Non-pigmented ciliary epithelial cell (primary cell): ENCODE measurements at places on chromosomes 2 and 18.

GRCh38 chr2:19719540-19719939 lies 182.2 kb downstream of the TTC32 start:
- no peak for DNase-seq

DNA sequence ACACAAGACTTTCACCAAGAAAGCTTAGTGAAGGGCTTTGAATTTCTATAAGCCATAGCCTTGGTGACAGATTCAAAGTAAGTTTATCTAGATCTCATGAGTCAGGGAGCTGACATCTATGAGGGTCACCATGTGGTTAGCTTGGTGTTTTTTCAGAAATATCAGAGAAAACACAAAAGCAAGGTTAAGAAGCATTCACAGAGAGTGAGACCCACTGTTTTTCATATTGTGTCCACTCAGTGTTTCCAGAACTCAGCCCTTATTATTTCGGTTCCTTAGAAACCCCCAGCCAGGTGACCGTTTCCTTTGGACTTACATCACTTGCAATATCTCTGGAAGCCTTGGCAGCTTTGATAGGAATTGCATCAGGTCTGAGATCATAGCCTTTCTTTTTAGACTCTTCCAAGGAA lies 76.6 kb downstream of the NEB start:
- DNase-seq: peak; percentile 24

DNA sequence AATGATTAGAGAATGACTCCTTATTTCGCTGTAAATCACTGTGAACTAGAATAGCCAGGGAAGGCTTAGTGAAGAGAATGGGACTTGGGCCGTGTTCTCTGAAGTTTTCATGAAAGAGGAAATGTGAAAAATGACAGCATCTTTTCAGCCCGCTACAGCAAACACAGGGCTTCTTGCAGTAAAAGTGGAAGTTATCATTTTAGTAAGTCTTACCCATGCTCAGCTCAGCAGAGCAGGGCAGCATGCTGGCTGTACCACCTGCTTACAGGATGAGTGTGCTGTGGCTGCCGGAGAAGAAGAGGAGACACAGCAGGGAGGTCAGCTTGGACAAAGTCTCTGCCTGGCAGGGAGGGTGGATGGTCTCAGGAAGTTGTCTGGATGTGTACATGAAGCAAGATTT lies 300.7 kb upstream of the DLGAP1 start:
- DNase-seq: no peak

GRCh38 chr2:24878341-24878740 lies 41.7 kb downstream of the ADCY3 start:
- no peak for DNase-seq

- no peak for DNase-seq
Observed at GRCh38 chr2:2704428-2705090, 373.5 kb upstream of the MYT1L start.

- no peak for DNase-seq
Observed at GRCh38 chr2:100767224-100767653, 52.7 kb upstream of the NPAS2 start.

- DNase-seq: no peak
Observed at GRCh38 chr2:17318013-17318412, 200.2 kb downstream of the RAD51AP2 start.

- DNase-seq: no peak
Observed at GRCh38 chr2:230888824-230889400, 24.2 kb downstream of the ITM2C start.

- DNase-seq: no peak
Observed at GRCh38 chr2:160332318-160332717, 132.2 kb upstream of the ITGB6 start.

GRCh38 chr2:76895469-76895868 lies 626.7 kb downstream of the LRRTM4 start:
- no peak for DNase-seq

GRCh38 chr2:69217333-69218080 lies 169.5 kb downstream of the GFPT1 start:
- DNase-seq: no peak

- no peak for DNase-seq
Observed at GRCh38 chr2:186170693-186171092, 315.4 kb upstream of the ZC3H15 start.

DNA sequence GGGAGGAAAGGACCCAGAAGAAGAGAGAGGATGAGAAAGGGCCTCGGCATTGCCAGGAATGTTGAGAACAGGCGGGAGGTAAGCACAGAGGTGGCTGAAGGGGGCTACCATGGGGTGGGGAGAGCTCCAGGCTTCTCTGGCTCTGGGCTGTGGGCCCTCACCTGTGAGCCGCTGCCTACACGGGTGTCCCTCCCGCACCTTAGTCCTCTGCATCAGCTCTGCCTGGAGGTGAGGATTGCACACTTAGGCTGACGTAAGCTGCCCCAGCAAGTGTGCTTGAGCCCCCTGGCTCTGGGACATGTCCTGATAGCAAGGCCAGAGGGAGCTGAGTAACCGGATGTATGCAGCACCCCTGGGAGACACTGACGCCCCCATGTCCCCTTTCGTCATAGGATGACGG lies 33.9 kb downstream of the TMEM18 start:
- DNase-seq: no peak

- no peak for DNase-seq
Observed at GRCh38 chr2:242063850-242064249, 194.3 kb downstream of the RTP5 start.

DNA sequence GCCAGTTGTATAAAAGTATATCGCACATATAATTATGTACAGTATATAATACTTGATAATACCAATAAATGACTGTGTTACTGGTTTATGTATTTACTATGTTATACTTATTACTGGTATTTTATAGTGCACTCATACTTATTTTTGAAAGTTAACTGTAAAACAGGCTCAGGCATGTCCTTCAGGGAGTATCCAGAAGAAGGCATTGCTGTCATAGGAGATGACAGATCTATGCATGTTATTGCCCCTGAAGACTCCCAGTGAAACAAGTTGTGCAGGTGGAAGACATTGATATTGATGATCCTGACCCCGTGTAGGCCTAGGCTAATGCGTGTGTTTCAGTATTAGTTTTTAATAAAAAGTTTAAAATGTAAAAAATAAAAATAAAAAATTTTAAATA lies 20.3 kb upstream of the ASXL3 start:
- DNase-seq: no peak

DNA sequence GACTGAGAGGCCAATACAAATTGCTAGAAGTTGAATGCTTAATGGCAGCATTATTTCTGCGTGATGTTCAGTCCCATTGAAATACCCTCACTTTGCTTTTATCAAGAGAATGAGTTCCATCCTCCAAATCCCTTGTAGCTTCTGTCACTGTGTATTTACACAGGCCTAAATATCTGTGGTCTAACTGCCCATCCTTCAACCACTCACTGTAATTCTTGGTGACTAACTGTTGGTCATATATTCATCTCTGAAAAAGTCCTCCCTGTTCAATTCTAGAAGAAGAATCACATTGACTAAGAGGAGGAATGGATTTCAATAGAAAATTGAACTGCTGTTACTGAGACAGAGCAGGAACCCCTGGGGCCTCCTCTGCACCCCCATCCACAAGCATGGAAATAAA lies 74.2 kb upstream of the L3MBTL4 start:
- DNase-seq: no peak

- DNase-seq: no peak
Observed at GRCh38 chr2:183678908-183679307, 554.7 kb downstream of the NUP35 start.

DNA sequence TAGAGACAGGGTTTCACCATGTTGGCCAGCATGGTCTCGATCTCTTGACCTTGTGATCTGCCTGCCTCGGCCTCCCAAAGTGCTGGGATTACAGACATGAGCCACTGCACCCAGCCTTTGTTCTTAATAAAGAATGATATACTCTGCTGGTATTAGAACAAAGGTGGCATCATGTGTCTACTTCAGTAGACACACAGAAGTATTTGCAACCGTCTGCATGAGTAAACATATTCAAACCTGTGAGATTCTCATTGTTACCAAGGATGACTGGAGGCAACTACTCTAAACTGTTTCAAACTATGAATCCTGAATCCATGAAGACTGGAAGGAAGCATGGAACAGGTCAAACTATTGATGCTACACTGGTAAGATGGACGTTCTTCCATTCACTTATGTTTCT lies 32.1 kb downstream of the MBD2 start:
- DNase-seq: no peak

DNA sequence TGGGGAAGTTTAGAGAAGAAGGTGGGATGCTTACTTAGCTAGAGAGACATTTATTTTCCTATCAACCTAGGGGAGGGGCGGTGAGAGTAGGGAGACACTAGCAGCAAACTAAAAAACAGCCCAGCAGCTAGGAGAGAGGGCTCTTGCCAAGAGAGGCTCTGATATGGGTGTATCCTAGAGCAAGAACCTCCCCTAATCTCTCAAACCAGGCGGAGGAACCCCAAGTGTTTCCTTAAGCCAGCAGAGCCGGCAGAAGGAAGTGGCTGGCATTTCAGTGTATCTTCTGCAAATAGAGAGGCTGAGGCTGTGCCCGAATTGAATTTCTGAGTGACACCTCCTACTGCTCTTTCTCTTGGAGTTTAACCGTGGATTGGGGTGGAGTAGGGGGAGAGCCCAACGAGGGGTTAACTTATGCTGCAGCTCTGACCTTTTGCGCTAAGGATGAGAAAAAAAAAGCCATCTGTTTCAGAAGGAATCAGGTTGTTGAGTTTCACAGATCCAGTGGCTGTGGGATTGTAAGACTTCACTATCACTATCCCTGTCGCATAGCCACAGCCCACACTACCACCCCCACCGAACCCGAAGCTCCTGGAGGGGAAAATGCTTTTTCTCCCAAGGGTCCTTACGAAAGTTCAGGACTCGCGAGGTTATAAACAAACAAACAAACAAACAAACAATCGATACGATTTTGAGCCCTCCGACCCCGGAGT lies 1.4 kb downstream of the ST8SIA5 start:
- DNase-seq: no peak

- no peak for DNase-seq
Observed at GRCh38 chr2:142989273-142990204, 112.1 kb downstream of the KYNU start.

- no peak for DNase-seq
Observed at GRCh38 chr2:145169285-145169684, 649.4 kb upstream of the ZEB2 start.

DNA sequence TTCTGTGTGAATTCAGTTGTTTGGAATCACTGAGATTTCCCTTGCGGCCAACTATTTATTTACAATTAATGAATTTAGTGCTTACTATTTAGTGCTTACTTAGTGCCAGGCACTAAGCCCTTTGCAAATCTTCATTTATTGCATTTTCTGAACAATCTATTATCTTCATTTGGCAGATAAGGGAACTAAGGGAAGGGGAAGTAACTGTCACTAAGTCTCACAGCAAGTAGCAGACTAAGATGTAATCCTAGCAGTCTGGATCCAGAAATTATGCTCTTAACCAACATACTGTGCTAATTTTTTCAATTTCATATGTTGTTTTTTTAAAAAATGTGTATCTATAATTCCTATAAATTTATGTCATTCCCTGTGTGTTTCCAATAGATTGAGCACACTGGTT lies 214.4 kb upstream of the EPC2 start:
- no peak for DNase-seq

GRCh38 chr2:68812251-68812650 lies 58.9 kb downstream of the BMP10 start:
- DNase-seq: no peak

DNA sequence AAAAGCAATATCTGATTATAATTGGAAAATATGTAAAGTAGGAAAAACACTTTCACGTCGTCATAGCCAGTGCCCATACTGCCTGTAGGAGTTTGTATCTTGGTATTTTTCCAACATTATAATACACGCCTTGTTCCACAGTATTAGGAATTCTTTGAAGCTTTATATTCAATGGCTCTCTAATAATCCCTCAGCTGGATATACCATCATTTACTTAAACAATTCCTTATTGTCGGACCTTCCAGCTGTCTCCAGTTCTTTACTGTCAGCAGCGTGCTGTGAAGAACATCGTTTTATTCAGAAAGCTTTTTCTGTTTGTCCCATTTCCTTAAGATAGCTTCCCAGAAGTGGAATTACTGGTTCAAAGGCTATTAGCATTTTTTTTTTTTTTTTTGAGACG lies 31.7 kb downstream of the ATP6V1C2 start:
- DNase-seq: no peak

DNA sequence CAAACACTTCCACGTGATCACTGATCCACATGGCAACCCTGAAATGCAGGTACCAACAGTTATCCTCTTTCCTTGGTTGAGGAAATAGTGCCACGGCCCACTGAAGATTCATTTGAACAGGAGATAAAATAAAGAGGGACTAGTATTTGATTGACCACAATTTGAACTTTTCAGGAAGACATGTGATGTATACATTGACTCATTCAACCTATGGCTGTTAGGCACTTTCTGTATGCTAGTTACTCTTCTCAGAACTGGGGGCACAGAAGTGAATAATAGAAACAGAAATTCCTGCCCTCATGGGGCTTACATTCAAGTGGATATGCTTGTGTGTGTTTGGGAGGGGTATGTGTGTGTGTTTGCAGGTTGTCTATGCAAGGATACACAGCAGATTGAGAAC lies 199.6 kb downstream of the PRKCE start:
- no peak for DNase-seq

GRCh38 chr2:11133936-11134320 lies 21.3 kb upstream of the SLC66A3 start:
- no peak for DNase-seq

DNA sequence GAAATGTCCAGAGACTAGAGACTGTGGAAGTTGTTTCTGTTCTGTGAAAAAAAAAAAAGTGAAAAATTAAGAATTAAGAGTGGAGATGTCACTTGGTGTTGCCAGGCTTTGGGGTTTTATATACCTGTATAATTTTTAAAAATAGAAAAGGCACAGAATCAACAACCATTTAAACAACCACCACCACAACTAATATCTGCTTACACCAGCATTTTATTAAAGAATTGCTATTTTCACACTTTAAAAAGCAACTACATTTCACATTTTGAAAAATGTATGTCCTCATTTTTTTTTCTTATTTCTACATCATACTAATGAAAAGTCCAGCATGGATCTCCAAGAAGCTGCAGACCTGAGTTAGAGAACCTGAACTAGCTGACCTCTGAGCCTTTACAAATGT lies 167.5 kb upstream of the DTNA start:
- DNase-seq: no peak

DNA sequence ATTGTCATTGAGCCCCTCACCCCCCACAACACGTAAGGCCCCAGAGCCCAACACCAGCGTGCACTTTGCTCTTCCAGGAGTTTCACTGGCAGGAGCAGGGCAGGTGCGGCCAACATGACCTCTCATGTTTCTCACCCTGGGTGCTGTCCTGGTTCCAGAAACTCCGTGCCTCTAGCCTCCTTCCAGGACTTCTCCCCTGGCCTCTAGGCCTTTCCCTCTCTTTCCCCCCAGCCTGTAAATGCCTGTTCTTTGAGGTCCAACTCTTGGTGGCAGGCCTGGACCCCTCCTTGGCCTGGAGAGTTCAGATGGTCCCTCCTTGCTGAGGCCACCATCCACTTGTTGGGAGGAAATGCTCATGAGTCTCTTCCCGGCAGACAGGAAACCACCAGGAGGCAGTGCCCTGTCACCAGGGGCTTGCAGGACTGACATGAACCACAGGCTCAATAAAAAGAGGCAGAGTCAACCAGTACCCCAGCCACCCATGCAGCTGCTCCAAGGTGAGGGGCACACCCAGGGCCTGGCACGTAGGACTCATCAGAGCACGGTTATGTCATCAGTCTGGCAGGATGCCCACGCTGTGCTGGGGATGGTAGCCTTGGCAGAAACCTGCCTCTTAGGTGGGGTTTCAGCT lies 1.5 kb downstream of the MALL start:
- no peak for DNase-seq

- no peak for DNase-seq
Observed at GRCh38 chr2:43421194-43421593, 174.6 kb downstream of the THADA start.
